ENCODE measurements at places on chromosomes 5 and 9.

DNA sequence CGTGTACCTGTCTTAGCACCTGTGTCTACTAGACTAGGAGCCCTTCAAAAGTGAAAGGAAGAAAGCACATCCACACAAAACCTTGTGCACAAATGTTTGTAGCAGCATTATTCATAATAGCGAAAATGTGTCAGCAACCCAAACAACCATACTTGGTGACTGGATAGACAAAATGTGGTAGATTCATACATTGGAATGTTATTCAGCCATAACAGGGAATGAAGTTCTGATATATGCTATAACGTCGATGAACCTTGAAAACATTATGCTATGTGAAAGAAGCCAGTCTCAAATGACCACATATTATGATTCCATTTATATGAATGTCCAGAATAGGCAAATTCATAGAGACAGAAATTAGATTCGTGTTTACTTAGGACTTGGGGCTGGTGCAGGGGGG, 57.8 kb upstream of the LARP1 start:
- DNase-seq = no peak

GRCh38 chr9:116959809-116960208, 272.7 kb downstream of the TRIM32 start:
- DNase-seq = peak; percentile 41

DNA sequence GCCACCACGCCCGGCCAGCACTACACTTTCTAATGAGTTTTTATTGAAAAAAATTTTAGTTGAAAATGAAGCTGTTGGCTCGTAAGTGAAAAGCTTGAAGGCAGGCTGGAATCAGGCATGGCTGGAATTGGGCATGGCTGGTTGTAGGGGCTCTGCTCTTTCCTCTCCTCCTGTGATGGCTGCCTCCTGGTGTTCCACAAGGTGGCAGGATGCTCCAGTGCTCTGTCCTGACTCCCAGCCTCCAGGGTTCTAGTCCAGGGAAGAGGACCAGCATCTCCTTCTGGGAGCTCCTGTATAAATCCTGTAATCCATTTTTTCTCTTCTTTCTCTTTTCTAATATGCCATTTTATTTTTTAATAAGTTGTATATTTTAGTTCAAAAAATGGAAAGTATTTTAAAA, 57.2 kb upstream of the DHFR start:
- DNase-seq = peak; percentile 68

GRCh38 chr5:143582176-143582575, 178.7 kb upstream of the NR3C1 start:
- DNase-seq = no peak

- DNase-seq = no peak
These were observed 79.6 kb upstream of the FREM1 start for GRCh38 chr9:14989811-14990210.

DNA sequence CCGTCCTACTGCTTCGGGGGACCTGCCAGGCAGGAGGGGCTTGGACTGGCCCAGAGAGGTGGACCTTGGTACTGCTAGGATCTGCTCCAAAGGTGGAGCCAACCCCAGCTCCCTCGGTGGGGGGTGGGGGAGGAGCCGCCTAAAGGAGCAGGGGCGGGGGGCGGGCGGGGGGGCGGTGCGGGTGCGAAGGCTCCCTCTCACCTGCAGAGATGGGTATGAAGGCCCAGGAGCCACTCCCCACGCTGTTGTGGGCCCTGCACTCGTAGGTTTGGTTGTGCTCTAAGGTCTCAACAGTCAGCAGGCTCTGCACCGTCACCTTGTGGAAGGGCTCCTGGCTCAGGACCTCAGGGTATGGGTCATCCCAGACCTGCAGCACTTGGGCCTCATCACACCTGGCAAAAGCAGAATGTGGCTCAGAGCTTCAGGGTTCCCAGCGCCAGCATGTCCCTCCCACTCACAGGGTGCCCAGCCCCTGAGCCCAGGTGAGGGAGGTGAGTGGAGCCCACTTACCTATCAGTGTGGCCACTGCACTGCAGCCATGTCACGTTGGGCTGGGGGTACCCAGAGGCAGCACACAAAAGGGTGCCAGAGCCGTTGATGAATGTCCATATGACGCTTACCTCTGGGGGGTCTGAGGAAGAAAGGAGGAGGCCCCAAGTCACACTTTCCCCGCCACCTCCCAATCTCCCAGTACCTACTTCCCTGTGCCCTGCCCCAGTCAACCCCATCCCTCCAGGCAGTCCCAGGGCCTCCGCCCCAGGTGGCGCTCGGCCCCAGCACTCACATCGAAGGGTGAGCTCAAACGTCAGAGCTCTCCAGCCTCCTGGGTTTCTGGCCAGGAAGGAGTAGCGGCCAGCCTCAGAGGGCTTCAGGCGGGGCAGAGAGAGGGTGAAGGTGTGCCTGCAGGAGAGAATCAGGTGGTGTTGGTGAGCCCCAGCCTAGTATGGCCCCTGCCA, 16.4 kb downstream of the CSF1R start:
- DNase-seq = no peak

GRCh38 chr9:133874060-133874657, 118.0 kb downstream of the VAV2 start:
- no peak for DNase-seq

- peak; percentile 69 for DNase-seq
These were observed 39.1 kb upstream of the RANBP6 start for GRCh38 chr9:6054280-6055099.

DNA sequence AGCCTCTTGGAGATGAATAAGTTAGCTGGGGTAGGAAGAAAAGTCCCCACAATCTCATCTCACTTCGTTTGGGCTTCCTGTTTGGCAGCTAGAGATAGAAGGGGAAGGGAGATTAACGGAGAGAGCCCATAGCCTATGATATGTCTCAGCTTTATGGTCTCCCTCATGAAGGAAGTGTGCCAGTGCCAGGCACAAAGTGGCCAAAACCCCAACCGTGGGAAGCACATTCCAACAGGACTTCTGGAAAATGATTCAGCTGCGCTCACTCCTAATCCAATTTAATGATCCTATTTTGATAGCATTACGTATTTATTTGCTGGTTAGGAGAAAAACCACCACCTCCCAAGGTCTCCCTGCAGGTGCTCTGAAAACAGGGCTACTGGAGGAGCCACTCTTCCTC, 303.1 kb upstream of the CLINT1 start:
- no peak for DNase-seq

DNA sequence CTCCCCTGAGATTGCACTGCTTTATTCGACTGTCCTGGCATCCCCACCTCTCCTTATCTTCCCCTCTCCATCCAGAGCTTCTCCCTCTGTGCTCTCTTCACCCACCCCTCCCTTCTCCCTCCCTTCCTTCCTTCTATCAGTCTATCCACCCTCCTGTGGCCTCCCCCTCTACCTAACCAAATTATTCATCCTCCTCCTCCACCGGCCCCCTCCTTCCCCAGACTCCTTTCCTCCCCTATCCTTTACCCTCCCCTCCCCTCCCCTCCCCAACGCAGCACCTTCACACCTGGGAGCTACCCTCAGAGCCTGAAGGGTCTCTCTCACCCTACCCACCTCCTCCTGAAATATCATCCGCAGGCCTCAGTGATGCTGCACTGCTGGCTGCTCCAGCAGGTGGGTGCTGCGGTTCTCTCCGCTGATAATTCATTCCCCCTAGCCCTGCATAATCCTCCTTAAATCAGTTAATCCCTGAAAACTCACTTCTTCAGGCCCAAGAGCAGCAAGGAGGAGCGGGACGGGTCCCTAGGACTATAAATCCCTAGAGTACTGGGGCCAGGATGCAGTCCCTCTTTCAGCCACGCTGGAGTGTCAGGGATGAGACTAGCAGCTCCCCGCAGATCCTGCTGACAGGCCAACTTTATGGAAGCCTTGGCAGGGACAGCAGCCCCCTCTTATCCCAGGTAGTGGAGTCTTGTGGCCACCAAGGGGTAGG, 97.8 kb downstream of the PCDH1 start:
- no peak for DNase-seq

GRCh38 chr5:24433555-24433954, 211.2 kb downstream of the CDH10 start:
- DNase-seq = no peak

GRCh38 chr5:147490989-147491388, 18.9 kb downstream of the DPYSL3 start:
- peak; percentile 33 for DNase-seq

GRCh38 chr5:321230-321725, at the start of gene AHRR:
TSS of gene AHRR (plus strand) at chr5:321714. CDS start at chr5:343903, 22,189 bp downstream.
- peak; percentile 97 for DNase-seq

DNA sequence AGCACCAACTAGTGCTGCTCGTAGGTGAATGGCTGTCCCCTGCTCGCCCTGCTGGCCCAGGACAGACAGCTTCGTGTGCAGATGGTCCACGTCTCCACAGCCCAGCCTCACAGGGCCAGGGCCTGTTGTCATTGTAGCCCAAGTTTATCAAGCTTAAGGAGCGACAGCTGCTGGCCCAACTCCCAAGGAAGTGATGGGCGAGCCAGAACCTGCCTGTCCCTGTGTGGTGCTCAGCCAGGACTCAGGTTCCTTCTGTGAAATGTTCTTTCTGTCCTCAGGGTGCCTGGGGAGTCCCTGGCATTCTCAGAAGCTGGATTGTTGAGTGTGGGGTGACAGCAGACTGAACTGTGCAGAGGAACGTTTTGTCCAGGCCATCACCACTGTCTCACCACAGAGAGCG, 16.4 kb downstream of the TRIP13 start:
- no peak for DNase-seq

GRCh38 chr9:5798581-5798980, 34.3 kb downstream of the ERMP1 start:
- no peak for DNase-seq

- no peak for DNase-seq
These were observed 17.2 kb upstream of the FCN2 start for GRCh38 chr9:134863306-134863902.

DNA sequence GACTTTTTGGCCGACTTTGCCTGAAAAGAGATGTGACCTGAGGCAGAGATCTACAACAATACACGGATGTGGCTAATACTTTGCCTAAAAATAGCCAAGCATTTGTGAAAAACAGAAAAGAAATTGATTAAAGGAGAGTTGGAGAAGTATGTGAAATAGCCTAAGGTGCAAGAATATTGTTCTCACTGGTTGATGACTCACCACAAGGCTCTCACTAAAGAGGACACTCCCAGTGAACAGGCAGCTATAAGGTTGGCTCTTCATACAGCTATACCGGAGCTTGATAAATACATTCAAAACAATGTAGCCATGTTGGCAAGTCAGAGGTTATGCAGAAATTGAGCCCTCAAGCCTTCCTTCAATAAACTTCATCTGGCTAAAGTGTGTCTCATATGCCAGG, 317.2 kb upstream of the GRAMD2B start:
- no peak for DNase-seq

GRCh38 chr5:153445875-153446579, 44.4 kb upstream of the GRIA1 start:
- no peak for DNase-seq

DNA sequence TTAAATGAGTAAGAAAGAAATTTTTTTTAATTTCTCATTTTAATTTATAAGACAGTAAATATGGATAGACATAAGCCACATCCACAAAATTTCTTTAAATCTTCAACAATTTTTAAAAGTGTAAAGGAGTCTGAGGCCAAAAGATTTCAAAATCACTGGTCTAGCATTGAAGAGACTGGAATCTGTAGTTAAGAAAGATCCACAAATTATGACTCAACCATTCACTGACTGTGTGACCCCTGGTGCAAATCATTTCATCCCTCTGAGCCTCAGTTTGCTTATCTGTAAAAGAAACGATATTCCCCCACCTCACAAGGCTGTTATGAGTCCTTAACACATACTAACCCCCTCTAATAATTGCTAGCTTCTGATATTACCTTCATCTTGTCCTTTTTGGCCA, 98.5 kb downstream of the EBF1 start:
- no peak for DNase-seq

DNA sequence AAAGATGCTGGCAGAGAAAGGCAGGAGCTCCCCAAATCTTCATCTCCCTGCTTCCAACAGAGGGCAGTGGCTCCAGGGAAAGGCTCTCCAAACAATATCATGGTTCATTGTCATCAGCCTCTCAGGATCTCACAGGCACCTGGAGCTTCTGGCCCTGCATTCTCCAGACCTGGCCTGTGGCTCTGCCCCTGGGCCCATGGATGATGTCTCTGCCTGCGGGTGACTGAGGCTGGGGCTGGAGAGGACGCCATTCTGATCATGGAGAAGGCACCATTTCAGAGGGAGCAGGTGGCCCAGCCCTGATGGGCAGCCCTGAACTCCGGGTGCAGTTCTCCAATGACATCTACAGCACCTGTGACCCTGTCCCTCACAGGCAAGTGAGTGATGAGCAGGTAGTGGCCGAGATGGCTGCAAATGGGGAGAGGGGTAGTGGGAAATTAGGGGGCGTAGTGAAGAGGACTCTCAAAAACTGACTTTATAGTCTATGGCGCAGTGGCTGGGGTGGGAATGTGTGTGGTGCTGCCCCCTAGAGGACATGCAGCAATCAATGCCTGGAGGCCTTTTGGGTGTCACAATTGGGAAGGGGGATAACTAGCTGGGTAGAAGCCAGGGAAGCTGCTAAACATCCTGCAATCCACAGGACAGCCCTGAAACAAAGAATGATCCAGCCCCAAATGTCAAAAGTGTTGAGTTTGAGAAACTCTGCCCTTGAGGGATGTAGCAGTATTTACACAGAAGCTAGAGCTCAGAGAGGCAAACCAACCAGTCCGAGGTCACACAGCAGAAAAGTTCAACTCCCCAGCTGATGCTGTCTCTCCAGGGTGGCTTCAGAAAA, 3.2 kb downstream of the SH3PXD2B start:
- DNase-seq = peak; percentile 79

DNA sequence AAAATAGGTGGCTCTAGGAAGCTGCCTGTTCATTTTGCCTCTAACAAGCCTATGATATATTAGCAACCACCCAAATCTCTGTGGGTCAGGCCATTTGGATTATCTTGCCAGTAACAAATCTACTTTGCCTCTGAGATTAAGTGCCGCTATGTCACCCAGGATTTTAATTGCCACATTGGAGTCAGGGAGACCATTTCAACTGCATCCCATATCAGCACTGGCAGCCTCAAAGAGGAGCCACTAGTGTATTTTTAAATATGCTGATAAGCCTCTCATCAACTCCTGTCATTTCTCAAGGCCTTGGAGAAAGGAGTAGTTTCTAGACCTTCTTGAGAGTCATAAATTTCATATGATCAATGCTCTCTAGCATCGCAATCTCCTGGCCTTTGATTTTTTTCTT, 12.1 kb upstream of the ADAMTS19 start:
- no peak for DNase-seq

DNA sequence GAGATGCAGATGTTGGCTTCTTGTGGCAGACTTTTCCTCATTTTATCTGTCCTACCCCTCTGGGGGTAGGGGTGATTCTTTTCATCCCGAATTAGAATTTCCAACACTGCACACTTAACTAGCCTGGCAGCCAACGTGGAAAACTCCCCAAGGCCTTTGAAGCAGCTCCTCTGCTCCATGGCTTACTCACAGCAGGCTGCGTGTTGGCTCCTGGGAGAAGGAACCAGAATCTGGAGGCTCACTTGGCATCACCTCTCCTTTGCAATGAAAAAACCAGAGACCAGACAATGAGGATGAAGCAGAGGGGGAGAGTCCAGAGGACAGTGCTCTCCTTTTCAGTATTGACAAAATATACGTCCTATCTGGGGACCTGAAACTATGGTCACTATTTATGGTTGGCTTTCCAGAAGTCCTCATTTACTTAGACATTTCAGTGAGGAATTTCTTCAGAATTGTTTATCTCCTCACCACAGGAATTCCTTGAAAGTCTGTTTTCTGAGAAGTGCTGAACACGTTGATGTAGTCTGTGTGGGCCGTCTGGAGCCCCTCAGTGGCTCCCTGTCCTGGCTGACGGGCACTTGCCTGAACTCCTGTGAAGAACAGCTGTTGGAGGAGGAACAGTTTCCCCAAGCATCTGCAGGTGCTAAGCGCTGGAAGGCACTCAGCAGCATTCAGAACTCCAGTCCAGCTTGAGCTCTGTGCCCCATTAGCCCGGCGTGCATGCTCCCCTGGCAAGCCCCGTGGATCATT, 231.3 kb downstream of the RFK start:
- DNase-seq = no peak

GRCh38 chr5:167720259-167720658, 571.2 kb upstream of the WWC1 start:
- DNase-seq = no peak
